Tibial artery (tissue), 4 donors: ENCODE measurements at places on chromosomes 12 and 14.
A peak's percentile ranks its signal among the peaks of the same experiment; 100 is the strongest.

- no peak for DNase-seq
Measured at GRCh38 chr12:17060260-17060659, 454.3 kb upstream of the LMO3 start.

GRCh38 chr14:36315159-36315853, 5.1 kb downstream of the MBIP start:
- DNase-seq, result no peak

- no peak for DNase-seq
Measured at GRCh38 chr12:46390881-46391280, 18.3 kb upstream of the SLC38A2 start.

- DNase-seq, result no peak
Measured at GRCh38 chr14:91129261-91129660, 15.4 kb downstream of the DGLUCY start.

- no peak for DNase-seq
Measured at GRCh38 chr12:98635657-98636323, 8.8 kb downstream of the IKBIP start.

GRCh38 chr14:73762375-73762822, 48.2 kb upstream of the PNMA1 start:
- no peak for DNase-seq

GRCh38 chr12:50425589-50426258, 25.0 kb downstream of the LARP4 start:
- DNase-seq, result no peak

- DNase-seq, result no peak
Measured at GRCh38 chr14:50116966-50117365, 594 bp upstream of the VCPKMT start.

GRCh38 chr12:5456906-5457305, 25.0 kb downstream of the NTF3 start:
- DNase-seq, result no peak

GRCh38 chr12:8014836-8015235, 17.7 kb upstream of the FOXJ2 start:
- no peak for DNase-seq

GRCh38 chr14:73739899-73740617, 25.9 kb upstream of the PNMA1 start:
- DNase-seq, result no peak

GRCh38 chr14:95557832-95558231, 23.0 kb downstream of the GLRX5 start:
- DNase-seq, result no peak

GRCh38 chr12:127881371-127882140, 385.4 kb upstream of the TMEM132C start:
- no peak for DNase-seq

GRCh38 chr12:109714141-109714912, 702 bp downstream of the FAM222A start:
- DNase-seq, result no peak

DNA sequence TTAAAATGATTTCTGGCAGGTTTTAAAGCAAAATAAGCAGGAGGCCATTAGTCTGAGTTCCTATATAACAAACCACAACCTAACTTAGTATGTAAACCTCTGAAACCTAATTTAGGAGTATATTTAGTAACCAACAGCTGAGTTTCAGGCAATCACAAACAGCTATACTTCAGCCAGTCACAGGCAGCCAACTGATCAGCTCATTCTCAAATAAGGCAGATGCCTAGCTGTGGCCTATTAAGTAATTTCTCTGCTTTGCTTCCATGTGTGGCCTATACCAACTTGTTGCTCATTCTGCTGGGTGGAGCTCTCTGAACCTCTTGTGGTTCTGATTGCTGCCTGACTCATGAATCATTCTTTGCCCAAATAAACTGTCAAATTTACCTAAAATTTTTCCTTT, 408.9 kb upstream of the FBXO33 start:
- no peak for DNase-seq

GRCh38 chr12:120079411-120080400, 36.8 kb downstream of the RAB35 start:
- no peak for DNase-seq

DNA sequence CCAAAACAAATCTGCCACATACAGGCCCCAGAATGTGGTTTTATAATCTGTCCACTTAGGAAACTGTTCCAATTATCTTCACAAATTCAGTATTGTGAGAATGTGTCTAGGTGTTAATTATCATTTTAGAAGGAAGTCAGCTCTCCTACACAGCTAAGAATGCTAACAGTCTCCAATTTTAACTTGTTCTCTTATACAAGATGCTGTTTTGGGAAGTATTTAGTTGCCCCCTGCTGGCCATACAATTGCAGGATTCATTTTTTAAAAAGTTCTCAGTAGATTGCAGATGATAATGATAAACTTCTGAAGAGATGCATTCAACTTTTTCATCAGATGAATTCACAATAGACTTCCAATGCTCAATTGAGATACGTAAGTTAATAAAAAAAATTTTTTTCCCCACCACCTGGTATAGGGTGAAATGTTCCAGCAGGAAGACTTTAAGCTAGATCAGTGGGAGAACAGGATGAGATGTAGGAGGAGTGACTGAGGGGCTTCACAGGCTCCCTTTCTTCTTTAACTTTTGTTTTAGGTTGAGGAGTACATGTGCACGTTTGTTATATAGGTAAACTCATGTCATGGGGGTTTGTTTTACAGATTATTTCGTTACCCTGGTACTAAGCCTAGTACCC, 27.3 kb upstream of the OSBPL8 start:
- DNase-seq, result no peak

GRCh38 chr12:91785655-91786498, 359.8 kb downstream of the BTG1 start:
- no peak for DNase-seq

DNA sequence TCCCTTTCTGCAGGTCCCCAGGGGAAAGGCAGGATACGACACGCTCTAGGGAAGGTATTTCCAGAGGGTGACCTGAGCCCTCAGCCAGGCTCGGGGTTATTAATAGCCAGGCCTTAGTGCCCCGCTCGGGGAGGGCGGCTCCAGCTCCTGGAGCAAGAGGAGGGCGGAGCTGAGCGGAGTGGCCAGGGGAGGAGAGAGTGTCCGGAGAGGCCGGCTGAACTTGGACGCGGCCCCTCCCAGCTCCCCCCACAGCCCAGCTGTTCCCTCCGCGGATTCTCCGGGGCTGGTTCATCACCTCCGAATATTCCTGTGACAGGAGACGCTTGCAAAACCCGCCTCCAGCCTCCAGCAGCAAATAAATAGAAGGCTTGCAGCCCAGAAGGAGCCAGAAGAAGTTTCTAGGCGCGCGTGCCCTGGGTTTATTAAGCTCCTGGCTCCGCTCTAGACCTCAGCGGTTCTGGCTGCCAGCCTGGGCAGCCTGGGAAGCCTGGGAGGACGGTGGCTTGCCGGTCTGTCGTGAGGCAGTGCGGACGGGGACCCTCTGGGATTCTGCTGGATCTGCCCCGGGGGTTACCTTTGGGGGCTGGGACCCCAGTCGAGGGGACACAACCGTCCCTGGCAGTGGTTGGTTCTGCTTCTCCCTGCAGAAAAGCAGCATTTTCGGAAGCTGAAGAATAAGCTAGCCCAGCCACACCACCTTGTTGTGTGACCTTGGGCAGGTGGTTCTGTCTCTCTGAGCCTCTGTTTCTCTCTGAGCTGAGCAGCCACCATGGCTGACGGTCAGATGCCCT, at the start of gene HSPB8:
HSPB8 (plus strand) TSS at position 388 of the 791 bp plus-strand sequence; CDS start at position 770, 382 bp downstream.
- DNase-seq, result peak; percentile 99

DNA sequence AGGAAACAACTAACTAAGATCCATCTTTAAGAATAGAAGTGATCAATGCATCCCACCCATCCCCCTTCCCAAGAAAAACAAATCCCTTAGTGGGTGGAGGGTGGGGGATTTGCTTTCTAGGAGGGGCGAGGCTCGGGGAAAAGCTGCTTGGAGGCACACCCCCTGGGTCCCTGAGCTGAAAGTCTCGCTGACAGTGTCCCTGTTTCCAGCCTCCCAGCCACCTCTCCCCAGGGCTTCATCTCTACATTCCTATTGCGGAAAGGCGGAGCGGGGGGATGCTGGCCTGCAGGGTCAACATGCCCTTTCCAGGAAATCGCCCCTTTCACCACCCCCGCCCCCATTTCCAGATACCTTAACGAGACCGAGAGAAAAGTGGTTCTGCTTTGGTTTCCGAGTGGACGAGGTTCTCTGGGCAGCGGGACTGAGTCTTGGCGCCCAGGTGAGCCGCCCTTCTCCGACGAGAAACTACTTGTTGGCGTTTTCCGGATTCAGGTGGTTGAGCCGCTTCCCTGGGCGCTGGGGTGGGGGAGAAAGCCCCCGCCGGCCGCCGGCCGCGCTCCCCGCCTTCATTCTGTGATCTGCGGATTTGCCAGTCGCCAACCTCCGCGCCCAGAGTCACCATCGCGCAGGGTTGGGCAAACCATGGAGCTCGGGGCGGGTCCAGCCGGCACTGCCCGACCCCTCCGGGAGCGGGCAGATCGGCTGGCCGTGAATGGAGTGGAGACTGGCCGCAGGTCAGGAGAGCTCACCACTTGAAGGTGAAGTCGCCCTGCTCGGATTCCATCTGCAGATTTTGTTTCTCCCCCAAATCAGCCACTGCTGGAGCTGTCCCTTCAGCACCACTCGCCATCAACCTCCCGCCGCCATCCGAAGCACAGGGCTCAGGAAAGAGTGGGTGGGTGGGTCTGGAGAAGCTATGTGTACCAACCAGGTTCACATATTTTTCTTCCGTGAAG, 505 bp downstream of the KCNC2 start:
- no peak for DNase-seq
